ENCODE measurements at places on chromosomes 2 and 18.
A peak's percentile ranks its signal among the peaks of the same experiment; 100 is the strongest.

DNA sequence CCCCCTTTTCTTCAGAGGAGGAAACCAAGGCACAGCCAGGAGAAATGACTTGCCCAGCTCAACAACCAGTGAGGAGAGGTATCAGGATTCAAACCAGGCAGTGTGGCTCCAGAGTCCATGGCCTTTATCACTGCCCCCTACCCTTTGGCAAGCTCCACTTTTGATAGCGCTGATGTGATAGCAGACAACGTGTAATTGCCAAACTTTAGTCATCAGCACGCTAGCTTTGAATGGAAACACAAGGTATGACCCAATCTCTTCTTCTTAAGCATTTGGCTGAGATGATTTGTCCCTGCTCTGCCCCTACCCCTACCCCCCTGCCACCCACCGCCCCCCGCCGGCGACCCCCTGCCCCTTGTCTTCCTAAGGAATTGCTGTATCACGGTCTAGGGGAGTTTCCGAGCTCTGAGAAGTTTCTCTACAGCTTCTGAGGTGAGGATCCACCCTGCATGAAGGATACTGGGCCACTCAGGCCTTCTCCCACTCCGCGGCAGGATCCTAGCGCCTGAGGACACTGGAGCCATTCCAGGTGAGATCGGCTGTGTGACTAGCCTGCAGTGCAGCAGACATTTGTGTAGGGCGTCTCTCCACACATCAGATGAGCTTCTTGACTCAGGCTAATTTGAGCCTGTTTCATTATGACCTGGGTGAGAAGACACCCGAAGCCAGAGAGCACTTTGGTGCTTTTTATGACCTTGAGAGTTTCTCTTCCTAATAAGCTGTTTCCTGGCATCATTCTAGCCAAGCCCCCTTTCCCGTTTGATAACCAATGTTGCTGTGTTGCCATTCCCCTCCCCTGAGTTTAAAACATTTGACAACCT is 75.1 kb upstream of the MAP4K4 start:
- DNase-seq = no peak

DNA sequence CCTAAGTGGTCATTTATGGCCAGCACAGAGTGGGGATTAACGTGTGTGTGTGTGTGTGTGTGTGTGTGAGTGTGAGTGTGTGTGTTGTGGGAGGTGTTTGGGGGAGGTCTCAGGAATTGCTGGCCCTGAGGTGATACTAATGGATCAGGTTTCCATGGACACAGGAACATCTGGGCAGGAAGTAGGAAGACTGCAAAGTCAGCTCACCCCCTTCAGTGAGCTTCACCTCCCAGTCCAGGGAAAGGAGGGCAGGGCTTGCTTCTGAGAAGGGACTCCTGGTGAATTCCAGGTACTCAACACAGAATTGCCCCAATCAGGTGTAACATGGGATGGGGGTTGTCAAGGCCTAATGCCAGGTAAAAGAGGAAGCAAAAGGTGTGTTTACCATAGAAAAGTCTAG is 30.3 kb upstream of the IL1R1 start:
- DNase-seq = no peak

DNA sequence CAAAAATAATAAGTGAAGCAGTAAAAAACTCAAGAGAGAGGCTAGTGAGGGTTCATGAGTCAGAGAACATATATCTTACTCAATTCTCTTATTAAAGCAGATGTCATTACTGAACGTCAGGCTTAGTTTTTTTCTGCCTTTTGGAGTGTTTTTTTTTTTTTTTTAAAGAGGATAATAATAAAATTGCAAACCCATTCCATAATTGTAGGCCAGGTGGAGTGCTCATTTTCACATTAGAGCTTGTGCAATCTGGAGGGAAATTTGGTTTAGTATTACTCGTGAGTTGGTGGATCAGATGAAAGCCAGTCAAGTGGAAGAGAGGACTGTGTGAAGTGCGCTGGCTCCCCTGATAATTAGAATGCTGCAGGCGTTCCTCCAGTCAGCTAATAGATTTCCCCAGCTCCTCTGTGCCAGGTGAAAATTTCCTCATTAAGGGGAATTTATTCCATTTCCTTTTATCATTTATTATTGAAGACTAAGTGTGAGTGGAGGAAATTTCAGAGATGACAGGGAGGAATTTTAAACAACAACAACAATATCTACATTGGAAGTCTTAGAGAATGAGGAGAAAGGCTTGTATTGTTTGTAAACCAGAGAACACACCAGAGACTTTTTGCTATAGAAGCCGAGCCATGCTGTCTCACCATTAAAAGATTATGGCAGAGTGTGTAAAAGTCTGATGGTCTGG is 74.6 kb downstream of the CPS1 start:
- DNase-seq = peak; percentile 98

DNA sequence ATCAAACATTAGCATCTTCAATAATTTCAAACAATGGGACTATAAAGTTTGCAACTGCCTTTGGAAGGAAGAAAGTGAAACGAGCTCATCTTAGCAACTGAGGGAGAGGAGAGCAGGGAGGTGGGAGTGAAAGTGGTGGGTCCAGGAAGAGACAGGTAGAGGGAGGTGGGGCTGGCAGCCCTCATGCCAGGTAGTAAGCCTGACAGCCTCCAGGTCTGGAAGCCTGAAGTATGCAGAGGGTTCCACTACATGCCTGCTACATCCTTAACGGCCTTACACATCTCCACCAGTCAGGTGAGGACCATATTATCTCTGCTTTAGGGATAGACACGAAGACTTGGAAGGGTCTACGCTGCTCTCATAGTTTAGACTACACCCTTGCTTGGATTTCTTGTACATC is 201.1 kb upstream of the TWIST2 start:
- no peak for DNase-seq

Measured in NCI-H524 (cell line).